ENCODE measurements at places on chromosomes 3 and 15.

- DNase-seq, result no peak
Observed at GRCh38 chr3:188580659-188581058, 426.7 kb downstream of the LPP start.

DNA sequence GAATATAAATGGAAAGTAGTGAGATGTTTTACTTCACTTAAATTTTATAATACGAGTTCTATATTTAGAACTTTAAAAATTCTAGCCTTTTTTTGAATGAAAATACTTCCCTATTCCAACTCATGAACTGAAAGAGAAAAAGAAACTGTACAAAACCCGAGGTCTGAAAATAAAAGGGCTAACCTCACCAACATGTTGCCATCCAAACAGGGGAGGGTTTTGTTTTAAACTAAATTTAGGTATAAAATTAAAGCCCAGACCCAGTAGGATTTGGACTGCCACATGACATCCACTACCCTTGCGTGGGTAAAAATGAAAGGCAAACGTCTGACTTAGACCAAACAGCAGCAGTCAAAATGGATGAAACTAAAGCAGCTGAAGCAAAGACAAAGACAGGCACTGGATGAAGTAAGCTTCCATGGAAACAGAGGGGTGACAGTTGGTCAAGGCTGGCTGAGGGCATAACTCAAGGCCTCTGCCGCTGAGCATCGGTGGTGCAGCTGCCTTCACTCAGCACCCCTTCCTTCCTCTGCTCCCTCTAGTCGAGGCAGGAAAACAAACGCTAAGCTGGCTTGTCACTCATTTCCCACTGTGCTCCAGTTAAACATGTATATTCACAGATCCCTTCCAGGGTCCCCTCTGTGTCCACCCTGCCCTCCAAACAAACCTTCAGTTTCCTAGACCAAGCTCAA, 58.1 kb downstream of the TM4SF4 start:
- no peak for DNase-seq

- DNase-seq, result peak; percentile 81
Observed at GRCh38 chr3:12719984-12720898, 38.8 kb downstream of the TMEM40 start.

DNA sequence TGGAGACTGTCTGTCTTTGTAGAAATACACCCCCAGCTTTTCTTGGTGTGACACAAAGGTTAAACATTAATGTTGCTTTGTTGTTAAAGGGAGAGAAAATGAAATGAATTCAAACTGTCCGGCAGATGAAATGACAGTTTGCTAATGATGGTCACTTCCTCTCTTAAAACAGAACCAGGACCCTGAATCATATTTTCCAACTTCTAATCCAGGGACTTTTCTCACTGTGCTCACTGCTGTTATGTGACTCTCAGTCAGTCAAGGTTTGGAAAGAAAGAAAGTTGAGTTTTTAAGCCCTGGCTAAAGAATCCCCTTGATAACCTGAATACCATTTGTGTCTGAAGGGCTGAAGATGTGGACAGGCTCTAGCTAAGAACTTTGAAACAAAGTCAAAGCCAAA, 215.8 kb downstream of the AGBL1 start:
- no peak for DNase-seq

- no peak for DNase-seq
Observed at GRCh38 chr3:88046766-88047165, 12.0 kb downstream of the CGGBP1 start.

DNA sequence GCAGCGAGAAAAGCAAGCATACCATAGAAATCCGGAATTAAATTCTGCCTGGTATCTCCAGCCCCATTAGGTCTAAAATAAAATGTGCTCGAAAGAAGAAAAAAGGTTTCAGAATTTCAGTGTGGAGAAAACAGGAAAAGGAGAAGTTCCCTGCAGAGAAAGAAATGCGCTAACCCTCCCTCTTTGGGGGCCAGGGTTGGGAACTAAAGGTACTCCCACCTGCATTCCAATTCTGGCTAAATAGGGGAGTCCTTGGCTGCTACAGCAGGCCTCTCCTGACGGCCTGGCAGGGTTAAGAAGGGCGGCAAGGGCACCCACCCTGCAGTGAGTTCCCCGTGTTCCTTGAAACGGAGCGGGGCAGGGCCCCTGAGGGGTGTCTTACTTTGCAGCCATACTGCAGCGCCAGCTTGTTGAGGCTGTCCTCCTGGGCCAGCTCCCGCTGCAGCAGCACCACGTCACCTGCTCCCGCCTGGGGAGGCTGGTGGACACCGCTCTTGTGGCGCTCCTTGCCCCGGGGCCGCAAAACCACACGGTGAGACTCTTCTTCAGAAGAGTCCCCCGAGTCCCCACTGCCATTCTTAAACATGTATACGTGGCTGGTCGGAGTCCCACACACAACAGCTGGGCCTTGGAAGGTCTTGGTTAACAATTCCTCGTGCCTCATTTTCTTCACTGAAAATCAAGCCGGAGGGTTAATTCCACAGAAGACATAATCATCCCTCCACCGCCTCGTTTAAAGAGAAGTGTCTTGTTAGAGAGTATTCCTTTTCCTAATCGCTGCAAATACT, 1.7 kb downstream of the LYSMD4 start:
- no peak for DNase-seq

DNA sequence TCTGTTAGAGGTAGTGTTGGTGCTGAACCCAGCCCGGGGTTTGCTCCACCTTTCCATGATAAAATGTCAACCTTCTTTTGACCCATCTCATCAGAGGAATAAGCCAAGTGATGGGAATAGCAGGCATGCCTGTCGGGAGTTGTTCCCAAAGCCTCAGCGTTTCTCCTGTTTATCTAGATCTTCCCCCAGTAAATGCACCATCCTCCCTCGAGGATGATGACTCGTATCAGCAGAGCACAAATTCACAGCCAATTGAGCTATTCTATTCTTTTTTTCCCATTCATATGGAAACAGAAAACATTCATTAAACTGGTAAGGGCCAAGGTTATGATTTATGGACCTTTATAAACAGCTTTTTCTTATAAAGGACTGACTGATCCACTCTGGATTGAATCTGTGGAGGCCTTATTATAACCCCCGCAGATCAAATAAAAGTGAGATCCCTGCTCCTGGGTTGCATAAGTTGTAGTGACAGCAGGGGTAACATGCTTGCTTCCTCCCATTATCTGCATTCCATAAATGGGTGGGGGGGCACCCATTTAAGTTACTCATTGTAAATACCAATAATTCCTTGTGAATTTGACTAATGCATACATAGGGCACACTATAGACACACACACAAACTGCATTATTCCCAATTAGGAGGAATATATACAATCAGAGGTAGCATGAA, 207.3 kb downstream of the PLCL2 start:
- DNase-seq, result no peak

DNA sequence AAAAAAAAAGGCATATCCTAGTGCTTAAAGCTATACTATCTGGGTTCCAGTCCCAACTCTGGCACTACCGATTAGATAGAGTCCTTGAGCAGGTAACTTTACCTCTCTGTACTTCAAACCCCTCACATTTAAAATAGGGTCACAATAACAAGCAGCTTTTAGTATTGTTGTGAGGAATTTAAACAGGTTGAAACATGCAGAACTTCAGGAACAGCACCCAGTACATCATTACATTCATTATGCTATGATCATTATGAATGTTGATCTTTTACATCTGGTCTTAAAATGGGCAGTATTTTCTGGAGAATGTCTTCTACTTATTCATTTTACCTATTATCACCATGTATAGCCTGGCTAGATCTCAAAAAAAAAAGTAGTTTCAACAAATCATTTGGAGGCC, 176.1 kb upstream of the CCDC54 start:
- DNase-seq, result no peak

DNA sequence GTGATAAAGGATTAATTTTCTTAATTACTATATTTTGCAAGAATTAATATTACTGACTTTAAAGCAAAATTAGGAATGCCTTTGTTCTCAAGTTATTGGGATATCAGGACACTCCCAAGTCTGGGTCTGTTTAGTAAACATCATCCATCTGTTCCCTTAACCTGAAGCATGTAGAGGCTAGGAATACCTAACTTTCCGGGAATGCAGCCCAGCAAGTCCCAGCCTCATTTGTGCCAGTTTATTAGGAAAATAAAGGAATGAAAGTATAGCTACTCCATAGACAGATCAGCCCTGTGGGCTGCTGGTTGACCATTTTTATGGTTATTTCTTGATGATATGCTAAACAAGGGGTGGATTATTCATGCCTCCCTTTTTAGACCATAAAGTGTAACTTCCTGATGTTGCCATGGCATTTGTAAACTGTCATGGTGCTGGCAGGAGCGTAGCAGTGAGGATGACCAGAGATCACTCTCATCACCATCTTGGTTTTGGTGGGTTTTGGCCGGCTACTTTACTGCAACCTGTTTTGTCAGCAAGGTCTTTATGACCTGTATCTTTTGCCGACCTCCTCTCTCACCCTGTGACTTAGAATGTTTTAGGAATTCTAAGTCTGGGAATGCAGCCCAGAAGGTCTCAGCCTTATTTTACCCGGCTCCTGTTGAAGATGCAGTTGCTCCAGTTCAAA, 540.2 kb downstream of the NAALADL2 start:
- DNase-seq, result no peak

- DNase-seq, result no peak
Observed at GRCh38 chr3:65751123-65751700, 287.5 kb downstream of the MAGI1 start.

DNA sequence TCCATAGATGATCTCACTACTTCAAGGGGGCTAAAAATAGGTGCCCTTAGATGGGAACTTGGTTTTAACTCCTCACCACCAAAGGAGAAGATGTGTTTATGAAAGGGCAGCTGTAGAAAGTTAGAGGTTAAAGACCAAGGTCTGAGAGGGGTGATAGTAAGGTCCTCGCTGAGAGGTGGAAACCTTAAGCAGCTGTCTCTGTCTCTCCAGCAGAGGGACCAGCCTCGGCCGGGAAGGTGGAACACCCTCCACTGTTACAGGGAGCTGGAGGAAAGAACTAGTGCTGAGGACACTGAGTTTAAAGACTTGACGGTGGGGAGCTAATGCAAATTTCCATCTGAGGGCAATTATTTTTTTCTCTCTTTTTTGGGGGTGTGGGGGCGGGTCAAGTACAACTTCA, 8.9 kb upstream of the RLBP1 start:
- DNase-seq, result no peak

- DNase-seq, result peak; percentile 30
Observed at GRCh38 chr15:70512772-70513362, 250.5 kb downstream of the UACA start.

- DNase-seq, result no peak
Observed at GRCh38 chr3:172225215-172225707, 185.9 kb downstream of the FNDC3B start.

GRCh38 chr3:9646800-9647152, 2.5 kb upstream of the MTMR14 start:
- DNase-seq, result no peak

- no peak for DNase-seq
Observed at GRCh38 chr3:127959873-127960272, 44.8 kb downstream of the KBTBD12 start.

- no peak for DNase-seq
Observed at GRCh38 chr3:30309961-30310954, 296.1 kb upstream of the TGFBR2 start.

- no peak for DNase-seq
Observed at GRCh38 chr3:66661628-66662027, 160.8 kb upstream of the LRIG1 start.

DNA sequence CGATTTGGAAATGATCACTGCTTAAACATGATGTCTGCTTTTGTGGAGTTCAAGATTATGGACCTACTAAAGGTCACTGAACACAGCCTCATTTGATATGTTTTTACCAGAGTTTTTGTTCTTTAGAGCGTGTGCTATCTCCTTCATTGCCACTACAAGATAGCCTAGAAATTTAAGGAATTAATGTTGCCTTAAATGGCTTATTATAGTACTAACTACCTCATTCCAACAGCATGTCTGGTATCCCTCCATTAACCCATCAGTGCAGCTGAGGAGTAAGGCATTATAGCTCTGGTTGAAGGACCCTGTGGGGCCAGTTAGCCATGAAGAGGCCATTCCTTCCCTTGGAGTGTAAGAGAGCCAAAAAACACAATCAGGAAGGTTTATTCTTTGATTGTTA, 2.3 kb upstream of the FAM43A start:
- no peak for DNase-seq

- no peak for DNase-seq
Observed at GRCh38 chr15:74345051-74345450, 22.4 kb downstream of the CYP11A1 start.

- DNase-seq, result no peak
Observed at GRCh38 chr3:112056451-112056929, 22.0 kb downstream of the TMPRSS7 start.

DNA sequence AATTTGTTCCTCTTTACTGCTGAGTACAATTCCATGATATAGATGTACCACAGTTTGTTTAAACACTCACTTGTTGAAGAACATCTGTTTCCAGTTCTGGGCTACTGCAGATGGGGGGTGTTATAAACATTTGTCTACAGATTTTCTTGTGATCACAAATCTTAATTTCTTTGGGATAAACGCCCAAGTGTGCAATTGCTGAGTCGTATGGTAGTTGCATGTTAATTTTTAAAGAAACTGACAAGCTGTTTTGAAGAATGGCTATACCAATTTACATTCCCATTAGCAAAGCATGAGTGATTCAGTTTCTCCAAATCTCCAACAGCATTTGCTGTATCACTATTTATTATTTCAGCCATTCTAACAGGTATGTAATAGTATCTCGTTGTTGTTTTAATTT, 242.0 kb upstream of the MRPL3 start:
- DNase-seq, result no peak

GRCh38 chr3:60448696-60449095, 802.6 kb downstream of the FHIT start:
- DNase-seq, result no peak

DNA sequence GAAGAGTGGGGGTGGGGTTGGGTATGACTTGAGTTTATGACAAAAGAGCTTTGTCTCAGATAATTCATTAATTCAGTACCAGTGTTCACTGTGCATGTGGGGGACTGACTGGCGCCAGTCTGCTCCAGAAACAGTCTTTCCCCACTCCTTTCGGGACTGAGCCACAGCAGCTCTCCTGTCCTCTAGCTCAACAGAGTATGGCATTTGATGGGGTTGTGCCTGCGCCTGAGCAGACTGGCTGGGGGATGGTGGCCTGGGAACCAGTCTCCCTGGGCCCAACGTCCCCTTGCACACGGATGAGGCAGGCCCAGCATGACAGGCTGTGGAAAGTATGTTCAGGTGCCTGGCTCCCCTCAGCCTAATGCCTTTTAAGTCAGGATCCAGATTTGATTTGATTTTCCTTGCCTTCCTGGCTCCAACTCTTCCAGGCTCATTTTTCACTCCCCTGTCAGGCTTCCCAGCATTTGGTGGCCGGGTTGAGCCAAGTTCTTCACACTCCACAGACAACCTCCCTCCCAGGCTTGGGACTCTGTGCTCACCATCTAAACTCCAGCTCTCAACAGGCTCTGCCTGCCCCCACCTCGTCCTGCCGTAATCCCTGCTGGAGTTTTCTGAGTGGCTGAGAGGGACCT, 105.0 kb downstream of the MYLK start:
- DNase-seq, result no peak

Data from naive thymus-derived CD4-positive, alpha-beta T cell (primary cell).